Activated CD4-positive, CD25-positive, alpha-beta regulatory T cell (primary cell): ENCODE measurements at places on chromosomes 4 and X.

GRCh38 chr4:151408380-151408629 lies 671 bp upstream of the FHIP1A start:
- DNase-seq, result no peak

- no peak for DNase-seq
Measured at GRCh38 chr4:4781936-4782707, 77.3 kb upstream of the MSX1 start.

- DNase-seq, result peak; percentile 4
Measured at GRCh38 chrX:9530848-9531274, 66.0 kb downstream of the TBL1X start.

DNA sequence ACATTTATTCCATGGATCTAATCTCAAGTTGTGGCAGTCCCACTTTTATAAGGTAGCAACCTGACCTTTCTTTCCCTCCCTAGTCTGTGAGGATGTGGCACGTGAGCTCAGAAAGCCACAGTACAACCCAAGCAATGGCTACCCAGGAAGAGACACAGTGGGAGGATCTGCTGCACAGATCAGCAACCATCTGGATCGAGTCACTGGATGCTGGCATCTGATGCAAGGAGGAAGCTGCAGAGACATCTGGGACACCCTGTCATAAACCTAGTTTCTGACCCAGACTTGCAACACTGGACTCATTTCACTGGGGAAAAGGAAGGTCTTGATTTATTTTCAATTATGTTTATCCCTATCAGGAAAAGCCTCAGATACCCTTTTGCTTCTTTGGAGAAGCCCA lies 327.1 kb downstream of the PAPSS1 start:
- DNase-seq, result no peak

GRCh38 chr4:139734201-139734874 lies 68.7 kb downstream of the MGST2 start:
- no peak for DNase-seq

GRCh38 chr4:46994007-46994405 lies 625 bp upstream of the GABRA4 start:
- no peak for DNase-seq

GRCh38 chr4:61296144-61296543 lies 96.0 kb downstream of the ADGRL3 start:
- DNase-seq, result no peak

GRCh38 chrX:101973066-101973465 lies 41.2 kb upstream of the ZMAT1 start:
- no peak for DNase-seq

DNA sequence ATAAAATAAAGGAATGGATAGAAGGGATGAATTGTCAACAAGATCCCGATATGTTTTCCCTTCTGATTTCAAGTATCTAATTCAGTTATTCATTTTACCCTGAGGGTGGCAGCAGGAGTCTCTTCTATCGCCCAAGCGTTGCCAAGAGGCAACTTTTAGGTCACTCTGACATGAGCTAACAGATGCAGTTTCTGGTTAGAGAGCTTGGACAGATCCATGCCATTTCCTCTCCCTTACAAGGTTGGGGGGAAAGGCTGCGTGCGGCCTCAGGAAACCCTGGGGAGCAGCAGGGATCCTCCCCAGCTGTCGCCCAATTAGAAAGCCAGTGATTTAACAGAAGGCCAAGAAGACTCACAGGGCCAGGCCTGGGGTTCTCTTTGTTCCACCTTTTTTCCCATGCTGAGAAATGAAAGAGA lies 35.3 kb upstream of the WAS start:
- no peak for DNase-seq

DNA sequence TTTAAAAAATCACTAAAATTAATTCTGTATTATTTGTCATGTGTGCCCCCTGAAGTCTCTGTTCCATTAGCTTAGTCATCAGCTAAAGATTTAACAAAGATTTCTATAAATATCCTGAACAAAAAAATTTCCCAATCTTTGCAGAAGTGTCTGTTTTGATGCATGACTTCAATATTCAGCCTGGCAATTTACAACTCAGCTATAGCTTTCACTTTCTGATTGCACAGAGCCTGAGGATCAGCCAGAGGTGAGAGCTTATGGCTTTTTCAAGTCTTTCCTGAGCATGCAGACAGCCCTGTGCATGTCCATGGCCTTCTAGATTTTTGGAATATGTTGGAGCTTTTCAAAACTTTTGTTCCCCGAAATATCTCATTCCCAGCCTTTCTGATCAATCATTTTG lies 420.1 kb downstream of the ZNF674 start:
- no peak for DNase-seq

GRCh38 chr4:34362654-34363053 lies 1881.7 kb downstream of the ARAP2 start:
- no peak for DNase-seq

DNA sequence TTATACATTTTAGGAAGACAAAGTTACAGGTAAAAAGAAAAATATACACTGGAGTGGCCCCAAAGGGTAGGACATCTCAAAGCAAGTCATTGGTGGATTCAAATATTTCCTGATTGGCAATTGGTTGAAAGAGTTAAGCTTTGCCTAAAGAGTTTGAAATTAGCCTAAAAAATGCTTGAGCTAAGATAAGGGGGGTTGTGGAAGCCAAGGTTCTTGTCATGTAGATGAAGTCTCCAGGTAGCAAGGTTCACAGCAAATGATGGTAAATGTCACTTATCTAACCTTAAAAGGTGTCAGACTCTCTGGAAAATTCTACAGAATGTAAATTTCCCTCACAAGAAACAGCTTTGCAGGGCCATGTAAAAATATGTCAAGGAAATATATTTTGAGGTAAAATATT lies 596.7 kb downstream of the FAT4 start:
- DNase-seq, result no peak

DNA sequence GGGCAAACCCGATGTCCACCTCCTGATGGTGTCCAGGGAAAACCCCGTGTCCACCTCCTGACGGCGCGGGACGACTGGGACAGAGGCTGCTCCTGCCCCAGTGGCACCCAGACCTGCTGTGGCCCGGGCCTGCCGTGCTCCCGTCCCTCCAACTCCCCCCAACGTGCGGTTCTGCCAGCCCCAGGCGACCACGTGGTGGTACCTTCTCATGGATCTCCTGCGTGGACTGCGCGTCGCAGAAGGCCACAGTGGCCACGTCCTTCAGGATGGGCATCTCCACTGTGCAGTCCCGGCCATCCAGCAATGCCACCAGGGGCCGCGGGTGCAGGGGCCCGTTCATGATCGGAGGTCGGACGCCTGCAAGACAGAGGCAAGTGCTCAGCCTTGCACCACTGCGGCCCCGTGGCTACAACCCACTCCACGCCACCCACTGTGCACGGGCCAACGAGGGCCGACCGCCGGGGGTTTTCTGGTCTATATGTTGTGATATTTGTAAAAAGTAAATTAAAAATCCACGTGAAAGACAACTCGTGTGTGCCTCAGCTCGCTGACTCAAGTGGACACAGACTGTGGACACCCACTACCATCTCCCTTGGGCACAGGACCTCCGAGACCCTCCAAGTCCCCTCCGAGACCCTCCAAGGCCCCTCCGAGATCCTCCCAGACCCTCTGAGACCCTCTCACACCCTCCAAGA lies 10.8 kb downstream of the CTBP1 start:
- DNase-seq, result no peak

DNA sequence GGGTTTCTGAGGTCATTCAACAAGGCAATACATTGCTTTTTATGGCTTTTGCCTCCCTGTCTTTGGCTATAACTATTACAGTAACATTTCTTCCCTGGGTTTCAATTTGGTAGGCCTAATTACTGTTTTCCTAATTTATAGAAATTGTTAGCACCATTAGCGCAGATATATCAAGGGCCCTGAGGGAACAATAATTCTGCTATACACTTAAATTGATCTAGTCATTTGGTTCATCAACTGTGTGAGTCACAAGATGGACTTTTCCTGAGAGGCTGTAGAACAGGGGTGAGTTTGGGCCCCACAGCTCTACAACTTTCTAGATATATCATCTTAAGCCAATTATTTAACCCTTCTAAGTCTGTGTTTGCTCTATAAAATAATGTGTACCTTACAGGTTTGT lies 107.9 kb downstream of the COMMD8 start:
- no peak for DNase-seq

DNA sequence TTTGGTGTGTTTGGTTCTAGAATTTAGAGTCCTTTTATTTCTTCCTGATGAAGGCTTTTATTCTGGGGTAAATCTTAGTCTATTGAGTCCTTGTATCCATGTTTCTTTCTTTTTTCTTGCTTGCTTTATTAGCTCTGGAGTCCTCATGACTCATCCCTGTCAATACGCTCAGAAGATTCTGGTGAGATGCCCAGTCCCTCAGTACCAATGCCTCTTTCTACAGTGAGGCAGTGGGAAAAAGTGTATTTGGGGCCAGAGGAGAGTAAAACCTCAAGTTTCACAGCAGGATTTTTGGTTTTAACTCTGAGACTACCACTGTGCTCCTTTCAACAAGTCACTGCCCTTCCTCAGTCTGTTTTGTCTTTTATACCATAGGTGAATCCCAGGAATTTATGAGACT lies 368.0 kb downstream of the GBA3 start:
- DNase-seq, result no peak

DNA sequence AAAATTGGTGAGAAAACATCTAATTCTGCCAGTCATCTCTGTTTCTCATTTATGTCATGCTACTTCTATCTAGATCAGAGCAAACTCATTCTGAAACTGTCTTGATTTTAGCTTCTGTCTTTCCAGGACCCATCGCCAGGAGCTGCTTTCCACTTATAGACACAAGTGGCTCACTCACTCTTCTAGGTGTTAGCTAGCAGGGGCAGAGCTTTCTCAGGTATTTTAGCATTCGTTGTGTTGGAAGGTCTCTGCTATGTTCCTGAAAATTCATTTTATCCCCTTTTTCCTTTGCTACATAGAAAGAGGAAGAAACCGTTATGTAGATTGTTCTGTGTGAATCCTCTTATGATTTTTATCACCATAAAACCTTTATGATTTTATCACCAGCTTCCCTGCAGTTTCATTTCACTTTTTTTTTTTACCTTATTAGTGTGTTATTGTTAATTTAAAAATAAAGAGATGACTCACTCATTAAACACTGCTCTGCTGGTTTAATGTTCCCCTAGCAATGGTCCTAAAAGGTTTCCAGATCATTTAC lies 246.6 kb upstream of the AADAT start:
- DNase-seq, result no peak

- no peak for DNase-seq
Measured at GRCh38 chr4:155543126-155543765, 123.4 kb upstream of the GUCY1A1 start.

DNA sequence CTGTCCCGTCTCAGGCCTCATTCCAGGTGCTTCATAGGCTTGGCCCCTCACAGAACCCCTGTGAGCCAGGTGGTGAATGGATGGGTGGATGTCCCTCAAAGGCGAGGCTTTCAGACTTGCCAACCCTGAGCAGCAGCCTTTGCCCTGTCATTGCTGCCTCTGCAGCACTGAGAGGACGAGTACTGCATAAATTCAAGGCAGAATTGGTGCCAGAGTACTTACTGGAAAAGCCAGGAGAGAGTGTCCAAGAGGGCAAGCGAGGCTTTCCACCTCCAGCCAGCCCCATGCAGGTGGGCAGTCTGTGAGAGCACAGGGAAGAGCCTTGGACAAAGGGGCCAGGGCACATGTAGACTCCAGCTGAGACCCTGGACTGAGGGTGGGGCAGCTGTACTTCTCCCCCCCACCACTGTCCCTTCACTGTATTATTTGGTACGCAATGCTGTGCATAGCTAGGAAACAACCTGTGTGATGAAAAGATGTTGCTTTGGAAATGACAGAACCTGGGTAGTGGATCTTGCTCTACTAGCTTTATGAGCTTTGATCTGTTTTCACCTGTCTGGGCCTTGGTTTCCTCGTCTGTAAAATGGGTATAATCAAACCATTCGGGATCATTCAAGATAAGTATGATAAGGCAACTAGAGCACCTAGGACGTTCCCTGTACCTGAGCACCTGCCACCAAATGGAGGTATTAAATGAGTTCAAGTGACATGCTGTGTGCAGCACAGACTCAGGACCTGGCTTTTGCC lies 224.9 kb upstream of the PSAPL1 start:
- no peak for DNase-seq

DNA sequence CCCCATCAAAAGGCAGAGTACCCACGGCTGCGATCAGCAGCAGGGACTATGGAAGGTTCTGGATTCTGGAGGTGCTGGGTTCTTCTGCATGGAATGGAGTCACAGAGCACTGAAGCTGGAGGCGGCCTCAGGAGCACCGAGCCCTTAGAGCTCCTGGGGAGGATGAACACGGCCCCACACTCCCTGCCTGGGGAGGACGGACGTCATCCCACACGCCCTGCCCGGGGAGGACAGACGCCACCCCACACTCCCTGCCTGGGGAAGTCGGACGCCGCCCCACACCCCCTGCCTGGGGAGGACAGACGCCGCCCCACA lies 9.9 kb downstream of the LRPAP1 start:
- no peak for DNase-seq

DNA sequence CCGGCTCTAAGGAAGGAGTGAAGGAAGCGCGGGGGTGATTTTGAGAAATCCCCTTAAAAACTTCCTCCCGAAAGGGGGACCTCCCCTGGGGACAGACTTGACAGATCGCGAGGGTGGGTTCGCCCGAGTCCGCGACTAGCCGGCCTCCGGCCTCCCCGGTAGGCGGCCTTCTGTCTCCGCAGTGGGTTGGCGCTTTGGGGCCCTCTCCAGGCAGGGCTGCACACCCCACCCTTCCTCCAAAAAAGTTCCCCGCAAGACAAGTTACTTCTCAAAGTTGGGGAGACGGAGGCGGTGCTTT lies 24.8 kb downstream of the HOPX start:
- DNase-seq, result no peak

DNA sequence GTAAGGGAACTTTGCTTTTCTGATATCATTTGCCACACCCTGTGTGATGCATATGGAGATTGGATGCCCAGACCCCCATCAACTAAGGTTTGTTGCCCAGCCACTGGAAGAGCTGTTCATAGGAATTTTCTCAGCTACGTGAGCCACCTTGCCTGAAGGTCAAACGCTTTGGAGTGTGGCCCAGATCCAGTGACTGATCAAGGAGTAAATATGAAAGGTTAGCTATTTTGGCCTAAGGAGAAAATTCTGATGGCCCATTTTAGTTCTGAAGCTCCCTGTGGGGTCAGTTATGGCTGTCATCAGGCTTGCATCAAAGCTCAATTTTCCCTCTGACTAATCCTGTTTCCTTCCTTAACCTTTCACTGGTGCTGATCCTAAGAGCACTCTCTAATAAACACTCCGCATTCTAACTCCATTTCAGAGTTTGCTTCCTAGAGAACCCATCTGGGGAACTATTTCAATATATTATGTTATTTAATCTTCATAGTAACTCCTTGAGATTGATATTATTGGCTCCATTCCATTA lies 407.7 kb downstream of the SPRY1 start:
- no peak for DNase-seq

GRCh38 chr4:150821641-150822040 lies 193.4 kb downstream of the LRBA start:
- no peak for DNase-seq
